ENCODE measurements at places on chromosomes 1 and 21. TPM values are rescaled to one million over a fixed set of nuclear protein-coding genes. Genes with fewer than 3 reads are reported as not detected.
A peak's percentile ranks its signal among the peaks of the same experiment; 100 is the strongest.

The REN gene
- total RNA-seq = not detected

DNA sequence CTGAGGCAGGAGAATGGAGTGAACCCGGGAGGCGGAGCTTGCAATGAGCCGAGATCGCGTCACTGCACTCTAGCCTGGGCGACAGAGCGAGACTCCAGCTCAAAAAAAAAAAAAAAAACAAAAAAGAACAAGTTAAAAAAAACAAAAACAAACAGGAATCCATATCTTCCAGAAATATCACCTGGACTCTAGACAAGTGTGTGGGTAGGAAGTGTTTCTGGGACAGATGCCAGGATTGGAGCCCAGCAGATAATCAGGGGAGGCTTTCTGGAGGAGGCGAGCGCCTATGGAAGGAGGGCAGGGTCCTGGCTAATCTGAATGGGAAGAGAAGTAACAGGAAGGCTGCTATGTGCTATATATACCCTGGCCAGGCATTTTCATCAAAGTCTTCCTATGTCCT lies 43.6 kb upstream of the SYNC start:
- H3K27ac ChIP-seq = no peak overlapping the region
- no peak for DNase-seq
- peaks cover 38% of the 10 kb centered on the region for H3K36me3 ChIP-seq
- no peaks in the 10 kb centered on the region for H3K27me3 ChIP-seq

The CFHR5 gene
- total RNA-seq = not detected

DNA sequence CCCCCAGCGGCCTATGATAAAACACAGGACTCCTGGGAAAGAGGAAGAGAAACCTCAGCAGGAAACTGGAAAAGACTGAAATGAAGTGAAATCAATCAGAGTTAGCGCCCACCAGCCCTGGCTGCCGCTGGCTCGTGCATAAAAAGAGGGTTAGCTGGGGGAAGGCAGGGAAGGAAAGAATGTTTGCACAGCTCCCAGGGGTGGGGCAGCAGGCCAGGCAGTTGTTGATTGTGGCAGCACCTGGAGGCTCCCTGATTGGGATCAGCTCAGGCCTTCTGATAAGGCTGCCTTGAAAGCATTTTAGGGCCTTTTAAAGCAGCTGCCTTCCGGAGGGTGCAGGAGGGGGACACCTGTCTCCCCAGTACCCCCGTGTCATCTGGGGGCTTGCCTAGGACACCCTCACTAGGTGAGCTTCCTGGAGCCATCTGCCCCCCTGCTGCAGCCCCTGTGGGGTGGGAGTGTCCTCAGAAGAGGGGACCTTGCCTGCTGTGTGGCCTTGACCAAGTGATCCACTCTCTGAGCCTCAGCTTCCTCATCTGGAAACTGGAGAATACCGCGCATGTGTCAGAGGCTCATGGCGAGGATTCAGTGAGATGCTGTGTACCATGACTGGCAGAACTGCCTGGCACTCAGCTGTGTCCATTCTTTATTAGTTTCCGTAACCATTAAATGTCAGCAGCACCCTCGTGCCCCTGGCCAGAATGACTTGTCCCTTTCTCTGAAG lies 6.6 kb downstream of the EPHB2 start:
- DNase-seq = peak; percentile 14
- no peak overlapping the region for H3K4me3 ChIP-seq
- no peak overlapping the region for H3K27ac ChIP-seq
- no peaks in the 10 kb centered on the region for H3K36me3 ChIP-seq
- no peaks in the 10 kb centered on the region for H3K27me3 ChIP-seq
- no peaks in the 10 kb centered on the region for H3K4me1 ChIP-seq

- H3K27me3 ChIP-seq = no peaks in the 10 kb centered on the region
- no peak overlapping the region for H3K27ac ChIP-seq
- H3K4me1 ChIP-seq = no peaks in the 10 kb centered on the region
- no peak overlapping the region for H3K4me3 ChIP-seq
These were observed 47.3 kb downstream of the NCAM2 start for GRCh38 chr21:21045518-21045917.

- no peak overlapping the region for H3K27ac ChIP-seq
- H3K27me3 ChIP-seq = no peaks in the 10 kb centered on the region
- H3K4me1 ChIP-seq = peaks cover 26% of the 10 kb centered on the region
- no peak overlapping the region for H3K4me3 ChIP-seq
- no peak for DNase-seq
- H3K36me3 ChIP-seq = peaks cover 31% of the 10 kb centered on the region
These were observed 2.3 kb downstream of the LDLRAD2 start for GRCh38 chr1:21814241-21814918.

The HSD3B1 gene
- not detected for total RNA-seq

DNA sequence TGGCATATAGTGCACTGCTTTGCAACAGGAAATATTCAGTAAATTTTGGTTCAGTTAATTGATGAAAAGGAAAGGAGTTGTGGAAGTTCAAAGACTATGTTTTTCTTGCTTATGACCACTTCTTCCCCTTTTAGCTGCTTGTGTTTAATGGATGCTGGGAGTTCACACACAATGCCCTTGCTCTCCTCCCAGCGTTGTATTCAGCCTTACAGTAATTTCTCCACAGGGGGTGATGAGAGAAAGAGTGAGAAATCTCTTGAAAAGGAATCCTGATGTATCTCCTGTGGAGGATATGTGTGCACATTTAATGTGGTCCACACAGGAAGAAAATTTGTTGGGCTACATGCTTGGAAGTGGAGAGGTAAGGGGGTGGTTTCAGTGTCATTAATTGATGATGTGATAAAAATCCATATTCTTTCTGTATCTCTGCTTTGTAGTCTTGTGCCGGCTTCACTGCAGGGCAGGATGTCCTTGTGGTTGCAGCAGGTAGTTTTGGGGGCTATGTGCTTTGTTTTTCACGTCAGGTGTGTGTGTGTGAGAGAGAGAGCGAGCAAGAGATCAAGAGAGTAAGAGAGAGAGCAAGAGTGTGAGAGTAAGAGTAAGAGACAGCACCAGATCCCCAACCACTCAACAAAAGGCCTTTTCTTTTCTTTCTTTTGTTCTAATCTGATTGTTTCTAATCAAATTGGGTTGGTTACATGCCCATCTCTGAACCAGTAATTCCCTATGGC lies 204.4 kb downstream of the RWDD3 start:
- no peak overlapping the region for H3K27ac ChIP-seq
- no peaks in the 10 kb centered on the region for H3K4me1 ChIP-seq
- DNase-seq = no peak
- H3K4me3 ChIP-seq = no peak overlapping the region
- no peaks in the 10 kb centered on the region for H3K27me3 ChIP-seq

DNA sequence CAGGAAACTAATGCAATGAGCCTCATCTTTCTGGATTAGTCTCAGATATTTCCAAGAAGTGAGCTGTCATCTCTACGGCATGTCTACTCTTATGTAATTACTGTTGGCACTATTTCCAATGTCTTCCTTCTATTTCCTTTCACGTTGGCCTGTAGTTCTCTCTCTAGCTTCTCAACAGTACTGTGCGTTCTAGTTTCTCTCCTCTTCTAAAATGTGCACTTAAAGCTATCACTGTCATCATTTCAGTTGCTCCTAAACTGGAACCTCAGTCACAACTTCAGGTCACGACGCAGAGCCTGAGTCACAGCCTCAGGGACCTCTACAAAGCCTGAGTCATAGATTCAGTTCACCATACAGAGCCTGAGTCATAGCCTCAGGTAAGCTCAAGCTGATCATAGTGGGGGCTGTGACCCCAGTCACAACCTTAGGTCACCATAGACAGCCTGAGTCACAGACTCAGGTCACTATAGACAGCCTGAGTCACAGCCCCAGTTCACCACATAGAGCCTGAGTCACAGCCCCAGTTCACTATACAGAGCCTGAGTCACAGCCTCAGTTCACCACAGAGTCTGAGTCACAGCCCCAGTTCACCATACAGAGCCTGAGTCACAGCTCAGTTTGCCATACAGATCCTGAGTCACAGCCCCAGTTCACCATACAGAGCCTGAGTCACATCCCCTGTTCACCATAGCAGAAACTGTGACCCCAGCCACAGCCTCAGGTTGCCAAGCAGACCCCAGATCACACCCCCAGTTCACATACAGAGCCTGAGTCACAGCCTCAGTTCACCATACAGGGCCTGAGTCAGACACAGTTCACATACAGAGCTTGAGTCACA lies 13.0 kb downstream of the WNT9A start:
- no peak for DNase-seq
- peaks cover 31% of the 10 kb centered on the region for H3K27me3 ChIP-seq
- no peaks in the 10 kb centered on the region for H3K36me3 ChIP-seq
- H3K27ac ChIP-seq = no peak overlapping the region
- H3K4me3 ChIP-seq = no peak overlapping the region
- H3K4me1 ChIP-seq = no peaks in the 10 kb centered on the region

The RGL1 gene
- 2.7 TPM for total RNA-seq

The AGO3 gene
- total RNA-seq = 29.8 TPM

- H3K4me1 ChIP-seq = no peaks in the 10 kb centered on the region
- no peaks in the 10 kb centered on the region for H3K36me3 ChIP-seq
- H3K27ac ChIP-seq = no peak overlapping the region
- H3K4me3 ChIP-seq = no peak overlapping the region
These were observed 20.7 kb downstream of the PHC2 start for GRCh38 chr1:33410091-33410701.

GRCh38 chr21:28193189-28193588 lies 799.5 kb downstream of the LTN1 start:
- DNase-seq = no peak
- H3K27ac ChIP-seq = no peak overlapping the region

The HES3 gene
- not detected for total RNA-seq

DNA sequence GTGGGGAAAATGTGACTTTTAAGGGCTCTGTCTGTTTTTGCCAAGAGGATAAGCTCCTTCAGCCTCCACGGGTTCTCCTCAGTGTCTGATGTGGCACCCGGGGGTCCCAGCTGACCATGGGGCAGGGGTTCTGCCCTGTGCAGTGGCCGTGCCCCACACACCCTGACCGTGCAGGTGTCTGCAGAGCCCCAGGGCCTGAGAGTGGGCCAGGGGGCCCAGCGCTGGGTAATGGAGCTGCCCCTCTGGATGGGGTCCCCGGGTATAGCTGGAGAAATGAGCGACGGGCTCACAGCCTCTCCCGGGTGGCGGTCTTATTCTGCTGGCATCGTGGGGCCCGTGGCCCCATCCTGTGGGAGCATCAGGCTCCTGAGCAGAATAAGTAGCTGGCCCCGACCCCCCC lies 2.9 kb upstream of the PFKL start:
- peaks cover 13% of the 10 kb centered on the region for H3K36me3 ChIP-seq
- H3K4me3 ChIP-seq = no peak overlapping the region
- H3K27ac ChIP-seq = no peak overlapping the region
- H3K27me3 ChIP-seq = peaks cover 12% of the 10 kb centered on the region
- no peak for DNase-seq

The ECE1 gene
- 101 TPM for total RNA-seq

The GABRD gene
- total RNA-seq = not detected
